ENCODE measurements at places on chromosomes 5 and 9.

GRCh38 chr5:112005623-112005930 is 248.6 kb upstream of the NREP start:
- DNase-seq: no peak

GRCh38 chr9:128771094-128771721 is 519 bp downstream of the ZER1 start:
- no peak for DNase-seq

GRCh38 chr5:78696637-78697036 is 48.1 kb upstream of the LHFPL2 start:
- DNase-seq: no peak

- DNase-seq: no peak
Measured at GRCh38 chr5:170923910-170924620, 62.2 kb downstream of the RANBP17 start.

DNA sequence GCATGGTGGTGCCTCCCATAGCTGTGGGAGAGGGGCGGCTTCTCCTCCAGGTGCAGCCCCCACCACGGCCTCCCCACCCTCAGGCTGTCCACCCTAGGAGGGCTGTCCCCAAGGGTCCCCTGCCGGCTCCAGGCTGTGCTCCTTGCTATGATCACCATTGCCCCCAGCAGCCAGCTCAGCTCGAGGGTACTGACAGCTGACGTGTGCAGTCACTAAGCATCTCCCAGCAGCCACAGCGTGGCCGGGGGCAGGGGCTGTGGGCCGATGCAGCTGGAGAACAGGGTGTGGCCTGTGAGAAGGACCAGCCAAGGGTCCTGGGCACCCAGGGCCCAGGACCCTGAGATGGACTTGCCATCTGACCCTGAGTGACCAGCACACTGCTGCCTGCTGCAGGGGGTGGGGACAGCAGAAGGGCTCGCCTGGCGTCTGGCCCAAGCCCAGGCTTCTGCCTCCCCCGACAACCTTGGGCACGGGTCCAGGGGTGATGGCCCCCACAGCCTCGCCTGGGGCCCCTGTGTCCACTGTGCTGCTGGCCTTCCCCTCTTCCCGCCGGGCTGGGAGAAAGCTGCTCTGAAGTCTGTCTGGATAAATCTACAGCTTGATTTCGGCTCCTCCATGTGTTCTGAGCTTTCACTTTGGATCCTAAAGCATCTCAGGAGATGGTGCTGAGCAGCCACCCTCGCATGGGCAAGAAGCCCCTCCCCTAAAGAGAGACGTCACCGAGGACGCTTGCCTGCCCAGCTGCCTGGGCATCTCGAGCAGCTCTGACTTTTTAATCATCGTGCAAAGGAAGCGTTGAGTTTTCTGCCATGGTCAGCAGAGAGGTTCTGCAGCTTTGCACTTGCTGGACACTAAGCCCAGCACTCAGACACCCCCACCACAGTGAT is 5.5 kb downstream of the KCNT1 start:
- no peak for DNase-seq

DNA sequence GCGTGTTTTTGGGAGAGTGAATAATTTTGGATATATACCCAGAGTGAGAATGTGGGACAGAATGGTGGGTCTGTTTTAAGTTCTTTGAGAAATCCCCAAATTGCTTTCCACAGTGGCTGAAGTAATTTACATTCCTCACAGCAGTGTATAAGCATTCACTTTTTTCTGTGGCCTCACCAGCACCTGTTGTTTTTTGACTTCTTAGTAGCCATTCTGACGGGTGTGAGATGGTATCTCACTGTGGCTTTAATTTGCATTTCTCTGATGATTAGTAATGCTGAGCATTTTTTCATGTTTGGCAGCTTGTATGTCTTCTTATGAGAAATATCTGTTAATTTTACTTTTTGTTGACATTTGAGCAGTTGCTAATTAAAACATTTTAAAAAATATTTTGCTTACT is 9.4 kb upstream of the SPATA31D1 start:
- no peak for DNase-seq

DNA sequence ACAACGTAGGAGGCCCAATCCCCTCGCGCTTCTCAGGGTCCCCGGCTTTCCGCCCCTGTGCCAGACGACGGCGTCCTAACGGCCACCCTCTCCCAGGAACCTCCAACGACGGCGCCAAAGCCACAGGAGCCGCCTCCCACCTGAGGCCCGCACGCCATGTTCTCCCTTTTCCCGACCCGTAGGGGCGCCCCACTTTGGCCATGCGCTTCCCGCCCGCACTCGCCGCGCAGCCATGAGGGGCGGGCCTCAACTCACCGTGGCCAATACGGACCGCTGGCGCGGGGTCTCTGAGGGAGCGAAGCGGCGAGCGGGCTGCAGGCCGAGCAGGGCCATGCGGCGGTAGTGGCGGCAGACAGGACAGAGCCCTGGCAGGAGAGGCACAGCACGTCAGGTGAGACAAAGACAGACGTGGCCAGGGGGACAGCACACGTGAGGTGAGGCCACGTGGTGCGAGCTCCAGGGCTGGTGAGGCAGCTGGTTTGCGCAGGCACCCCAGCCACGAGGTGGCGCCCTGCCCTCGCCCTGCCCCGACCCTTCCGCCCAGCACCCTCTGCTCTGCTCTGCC is 1005.5 kb upstream of the PTPRD start:
- no peak for DNase-seq

- DNase-seq: no peak
Measured at GRCh38 chr5:174545926-174546325, 178.5 kb upstream of the MSX2 start.

DNA sequence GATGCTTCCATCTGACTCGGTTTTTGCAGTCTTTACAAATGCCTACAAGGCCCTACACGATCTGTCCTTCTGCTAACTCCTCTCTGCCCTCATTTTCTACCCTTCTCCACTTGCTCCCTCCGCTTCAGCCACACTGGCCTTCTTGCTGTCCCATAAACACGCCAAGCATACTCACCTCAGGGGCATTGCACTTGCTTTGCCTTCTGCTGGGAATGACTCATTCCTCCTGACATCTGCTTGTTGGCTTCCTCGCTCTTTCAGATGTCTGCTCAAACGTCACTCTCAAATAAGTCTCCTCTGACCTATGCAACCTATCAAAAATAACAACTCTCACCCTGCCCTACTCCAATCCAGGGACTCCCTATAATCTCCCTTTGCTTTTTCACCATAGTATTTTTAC is 28.2 kb downstream of the CDC25C start:
- peak; percentile 59 for DNase-seq

GRCh38 chr9:105541838-105542237 is 16.1 kb upstream of the FKTN start:
- DNase-seq: no peak

GRCh38 chr9:130518943-130519799 is 60.2 kb upstream of the FUBP3 start:
- DNase-seq: no peak

- no peak for DNase-seq
Measured at GRCh38 chr5:80928073-80928472, 32.1 kb upstream of the RASGRF2 start.

- DNase-seq: no peak
Measured at GRCh38 chr5:19862711-19863110, 125.3 kb downstream of the CDH18 start.

DNA sequence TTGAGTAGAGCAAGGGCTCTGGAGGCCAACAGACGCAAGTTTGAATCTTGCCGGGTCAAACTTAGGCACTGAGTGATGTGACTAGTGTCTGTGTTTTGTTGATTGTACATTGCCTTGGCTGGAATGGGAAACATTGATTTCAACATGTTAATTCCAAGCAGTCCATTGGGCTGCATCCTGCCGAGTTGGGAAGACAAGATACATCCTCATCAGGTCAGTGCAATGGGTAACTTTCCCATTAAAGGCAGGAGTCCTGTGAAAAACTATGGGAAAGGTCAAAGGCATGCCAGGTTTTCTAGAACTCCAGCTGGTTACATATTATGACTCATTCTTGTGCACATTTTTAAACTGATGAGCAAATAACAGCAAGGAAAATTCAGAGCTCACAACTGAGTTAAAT is 126.5 kb upstream of the ABCA1 start:
- peak; percentile 80 for DNase-seq

DNA sequence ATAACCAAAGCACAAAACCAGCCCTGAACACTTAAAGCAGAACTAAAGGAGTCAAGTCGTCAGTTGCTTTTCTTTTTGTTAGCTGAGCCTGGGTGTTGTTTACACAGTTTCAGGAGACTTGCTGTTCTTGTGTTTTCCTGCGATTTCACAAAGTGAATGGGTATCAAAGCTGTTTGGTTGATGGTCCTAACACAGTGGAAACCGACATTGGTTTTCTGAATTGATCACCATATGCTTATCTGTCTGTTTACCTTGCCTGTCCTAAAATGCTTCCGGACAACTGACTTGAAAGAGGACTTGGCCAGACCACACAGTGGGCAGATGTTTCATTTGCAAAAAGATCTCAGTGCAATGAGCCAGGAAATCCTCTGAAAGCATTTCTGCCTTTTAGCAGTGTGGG is 676.4 kb downstream of the PRELID2 start:
- no peak for DNase-seq

DNA sequence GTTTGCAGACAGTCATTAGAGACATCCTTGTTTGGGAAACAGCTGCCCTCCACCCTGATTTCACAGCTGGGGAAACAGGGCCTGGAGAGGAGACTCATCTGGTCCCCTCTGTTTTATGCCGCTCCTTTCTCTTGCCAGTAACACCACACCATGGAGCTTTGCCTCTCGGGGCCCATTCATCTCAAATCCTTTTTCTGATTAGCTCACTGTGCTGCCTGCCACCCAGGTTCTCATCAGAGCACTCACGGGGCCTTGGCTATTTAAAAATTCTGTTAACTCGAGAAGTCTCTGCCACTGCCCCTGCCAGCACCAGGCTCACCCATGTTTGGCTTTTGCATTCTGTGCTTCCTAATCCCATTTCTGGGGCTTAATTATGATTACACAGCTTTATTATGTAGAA is 36.8 kb upstream of the C5orf58 start:
- no peak for DNase-seq

DNA sequence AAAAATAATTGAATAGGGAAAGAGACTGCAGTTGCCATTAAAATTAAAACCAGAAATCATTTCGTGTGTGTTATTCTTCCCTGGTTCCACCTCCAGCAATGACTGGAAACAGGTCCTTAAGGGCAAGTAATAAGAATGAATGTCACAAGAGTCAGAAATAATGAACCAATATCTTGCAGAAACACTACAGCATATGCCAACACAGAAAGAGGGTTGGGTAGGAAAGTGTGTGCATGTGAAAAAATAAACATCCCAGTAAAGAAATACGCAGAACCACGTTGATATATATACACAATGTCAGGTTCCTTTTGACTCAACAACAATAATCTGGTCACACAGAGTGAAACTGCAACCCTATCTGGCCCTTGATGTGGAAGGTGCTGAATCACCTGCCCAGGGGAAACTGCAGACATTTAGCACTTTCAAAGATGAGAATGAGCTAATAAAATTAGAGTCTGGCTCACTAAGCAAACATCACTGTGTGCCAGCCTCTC is 15.0 kb downstream of the HMHB1 start:
- DNase-seq: peak; percentile 48

DNA sequence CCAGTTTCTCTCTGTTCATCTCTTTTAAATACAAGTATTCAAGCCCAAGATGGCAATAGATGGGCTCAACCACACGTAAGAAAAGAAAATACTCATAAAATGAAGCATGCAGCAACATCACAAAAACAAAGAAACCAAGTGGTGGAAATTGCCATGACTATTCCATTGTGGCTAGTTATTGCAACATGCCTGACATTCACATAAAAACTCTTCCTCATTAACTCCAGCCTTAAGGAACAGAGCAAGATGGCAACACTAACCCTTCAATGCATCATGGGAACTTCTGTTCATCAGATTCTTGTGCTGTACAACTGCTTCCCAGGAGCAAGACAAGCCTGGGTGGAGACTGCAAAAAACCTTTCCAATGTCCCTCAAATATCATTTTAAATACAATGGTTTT is 1.4 kb upstream of the GLIS3 start:
- DNase-seq: peak; percentile 72

- DNase-seq: no peak
Measured at GRCh38 chr5:141040093-141040770, 10.9 kb upstream of the PCDHB1 start.

- DNase-seq: no peak
Measured at GRCh38 chr5:80607832-80608231, 37.8 kb upstream of the ANKRD34B start.

- no peak for DNase-seq
Measured at GRCh38 chr5:126413856-126414255, 9.4 kb upstream of the GRAMD2B start.

DNA sequence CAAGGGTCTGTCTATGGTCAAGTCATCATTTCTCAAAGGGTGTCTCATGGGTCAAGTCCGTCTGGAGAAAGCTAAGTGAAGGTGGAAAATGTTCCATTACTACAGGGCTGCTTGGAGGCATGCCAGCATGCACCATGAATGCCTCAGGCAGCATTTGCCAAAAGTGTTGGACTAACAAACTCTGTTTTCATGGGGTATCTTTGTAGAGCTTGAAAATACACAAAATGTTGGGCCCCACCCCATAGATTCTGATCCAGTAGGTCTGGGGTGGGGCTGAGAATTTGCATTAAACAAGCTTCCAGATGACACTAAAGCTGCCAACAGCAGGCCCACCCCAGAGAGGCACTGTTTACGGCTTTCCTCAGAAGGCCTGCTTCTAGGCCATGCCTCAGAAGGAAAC is 75.0 kb upstream of the FRRS1L start:
- no peak for DNase-seq

DNA sequence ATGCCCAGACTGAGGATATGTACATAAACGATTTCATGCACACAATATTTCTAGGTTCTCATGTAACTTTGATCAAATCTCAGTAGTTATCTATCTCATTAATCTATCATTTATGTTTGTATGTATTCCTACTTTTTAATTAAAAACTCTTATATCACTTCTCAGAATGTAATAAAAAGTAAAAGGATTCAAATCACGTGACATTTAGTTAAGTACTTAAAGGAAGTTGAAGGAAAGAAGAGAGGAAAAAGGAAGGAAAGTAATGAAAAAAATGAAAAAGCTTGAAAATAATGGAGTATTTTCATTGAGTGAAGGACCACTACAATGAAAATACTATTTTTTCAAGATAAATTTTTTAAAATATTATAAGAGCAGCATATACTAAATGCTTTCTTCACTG is 535.3 kb downstream of the PRDM9 start:
- no peak for DNase-seq

DNA sequence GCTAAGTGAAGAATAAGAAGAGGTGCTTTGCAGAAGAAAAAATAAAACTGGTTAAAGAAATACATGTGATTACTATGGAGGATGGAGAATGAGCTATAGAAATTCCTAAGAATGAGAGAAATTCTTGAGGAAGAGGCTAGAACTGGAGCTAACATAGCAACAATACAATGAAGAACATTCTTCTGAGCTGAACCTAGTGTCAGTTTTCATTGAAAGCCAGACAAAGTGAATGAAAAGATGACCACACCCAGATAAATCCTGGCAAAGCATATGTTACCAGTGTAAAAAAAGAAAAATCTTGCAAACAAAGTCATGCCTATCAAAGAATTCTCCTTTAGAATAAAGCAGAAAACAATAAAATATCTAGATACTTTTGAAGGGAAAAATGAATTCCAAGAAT is 39.6 kb downstream of the SGCD start:
- DNase-seq: no peak

DNA sequence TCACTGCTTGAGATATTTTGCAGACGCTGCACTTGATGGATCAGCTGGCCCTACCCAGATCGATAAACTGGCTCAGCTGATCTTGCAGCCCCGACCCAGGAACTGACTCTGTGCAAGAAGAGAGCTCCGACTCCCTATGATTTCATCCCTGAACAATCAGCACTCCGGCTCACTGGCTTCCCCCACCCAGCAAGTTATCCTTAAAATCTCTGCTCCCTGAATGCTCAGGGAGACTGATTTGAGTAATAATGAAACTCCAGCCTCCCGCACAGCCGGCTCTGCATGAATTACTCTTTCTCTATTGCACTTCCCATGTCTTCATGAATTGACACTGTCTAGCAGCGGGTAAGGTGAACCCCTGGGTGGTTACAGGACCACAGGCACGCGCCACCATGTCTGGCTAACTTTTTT is 16.9 kb upstream of the NANS start:
- no peak for DNase-seq

Measured in HT1080 (cell line).